Activated naive CD8-positive, alpha-beta T cell treated with anti-CD3 and anti-CD28 coated beads, Interleukin-2, amount 50 U/mL, for 16 hours (primary cell): ENCODE measurements at places on chromosomes 11 and 22.

DNA sequence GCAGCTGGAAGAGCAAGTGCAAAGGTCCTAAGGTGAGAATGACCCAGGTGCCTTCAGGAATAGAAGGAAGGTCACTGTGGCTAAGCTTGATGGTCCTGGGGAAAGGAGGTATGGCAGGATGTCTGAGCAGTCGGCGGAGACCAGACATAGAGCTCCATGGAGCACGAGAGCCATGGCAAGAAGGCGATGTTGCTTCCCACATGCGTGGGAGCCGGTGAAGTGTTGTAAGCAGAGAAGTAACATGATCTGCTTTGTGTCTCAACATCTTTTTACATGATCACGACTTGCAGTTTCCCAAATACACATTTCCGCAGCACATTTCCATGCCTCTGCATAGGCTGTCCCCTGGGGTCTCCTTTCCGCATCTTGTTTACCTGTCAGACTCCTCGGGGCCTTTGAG, 231.9 kb downstream of the KIRREL3 start:
- no peak for DNase-seq

DNA sequence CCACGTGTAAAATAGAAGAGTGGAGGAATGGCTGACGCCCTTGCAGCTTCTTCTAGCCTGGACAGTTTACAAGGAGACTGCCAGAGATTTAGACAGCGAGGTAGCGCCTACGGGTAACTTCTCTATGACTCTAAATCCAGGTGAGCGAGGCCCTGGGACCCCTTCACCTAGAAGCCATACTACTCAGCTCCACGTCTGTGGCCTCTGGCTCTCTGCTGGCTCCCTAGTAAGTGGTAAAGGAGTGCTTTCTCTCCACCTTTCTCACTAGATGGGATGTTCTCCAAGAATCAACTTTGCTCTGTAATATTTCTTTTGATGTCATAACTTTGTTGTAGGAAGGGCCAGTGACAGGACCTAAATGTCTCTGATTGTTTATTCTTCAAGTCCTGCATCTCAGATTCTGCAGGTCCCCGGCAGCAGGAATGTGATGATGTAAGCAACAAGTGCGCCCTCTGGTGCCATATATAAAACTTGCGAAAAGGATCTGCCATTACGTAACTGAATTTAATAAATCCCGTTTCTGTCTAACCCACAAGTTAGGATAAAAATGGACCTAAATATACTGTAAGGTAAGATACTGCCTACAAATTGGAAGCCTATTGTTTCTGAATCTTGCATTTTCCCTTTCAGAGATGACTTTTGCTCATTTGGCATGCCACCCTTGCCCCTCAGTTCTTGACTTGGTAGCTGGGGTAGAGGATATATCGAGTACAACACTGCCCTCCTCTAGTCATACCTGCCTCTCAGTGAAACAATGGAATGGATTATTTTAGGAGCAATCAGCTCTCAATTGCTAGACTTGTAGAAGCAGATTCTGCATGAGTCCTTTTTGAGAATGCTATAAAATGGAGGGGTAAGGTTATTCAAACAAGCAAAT, 11.0 kb upstream of the PTPN5 start:
- DNase-seq, result no peak

- no peak for DNase-seq
Measured at GRCh38 chr11:85721191-85721590, 35.2 kb upstream of the CCDC89 start.

DNA sequence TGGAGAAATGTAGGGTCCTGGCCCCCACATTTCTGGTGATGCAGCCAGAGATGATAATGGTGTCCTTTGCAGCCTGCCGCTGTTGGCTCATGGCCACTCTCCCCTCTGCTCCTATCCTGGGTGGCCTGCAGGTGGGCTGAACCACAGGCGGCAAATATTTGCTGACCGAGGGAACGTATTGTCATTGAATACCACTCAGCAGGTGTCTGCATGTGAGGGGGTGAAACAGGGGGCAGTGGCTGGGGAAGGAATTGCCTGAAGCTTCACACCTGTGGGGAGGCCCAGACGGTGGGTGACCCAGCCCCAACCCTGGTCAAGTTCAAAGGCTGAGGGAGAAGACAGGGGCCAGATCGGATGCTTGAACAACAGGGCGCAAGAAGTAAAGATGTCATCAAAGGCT, 73.3 kb upstream of the WNT11 start:
- DNase-seq, result no peak

DNA sequence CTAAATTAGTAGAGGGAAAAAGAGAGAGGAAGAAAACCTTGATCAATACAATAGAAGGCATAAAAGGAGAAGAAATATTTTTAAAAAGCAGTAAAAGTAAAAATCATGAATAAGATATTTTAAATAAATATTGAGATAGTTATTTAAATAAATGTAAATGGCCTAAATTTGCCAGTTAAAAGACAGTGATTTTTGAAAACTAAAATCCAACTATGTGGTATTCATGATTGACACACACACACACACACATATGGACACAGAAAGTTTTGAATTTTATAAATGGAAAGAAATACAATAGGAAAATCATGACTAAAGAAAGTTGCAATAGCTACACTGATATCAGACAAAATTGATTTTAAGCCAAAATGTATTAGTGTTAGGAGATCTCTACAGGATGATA, 313.1 kb downstream of the TBC1D22A start:
- no peak for DNase-seq

DNA sequence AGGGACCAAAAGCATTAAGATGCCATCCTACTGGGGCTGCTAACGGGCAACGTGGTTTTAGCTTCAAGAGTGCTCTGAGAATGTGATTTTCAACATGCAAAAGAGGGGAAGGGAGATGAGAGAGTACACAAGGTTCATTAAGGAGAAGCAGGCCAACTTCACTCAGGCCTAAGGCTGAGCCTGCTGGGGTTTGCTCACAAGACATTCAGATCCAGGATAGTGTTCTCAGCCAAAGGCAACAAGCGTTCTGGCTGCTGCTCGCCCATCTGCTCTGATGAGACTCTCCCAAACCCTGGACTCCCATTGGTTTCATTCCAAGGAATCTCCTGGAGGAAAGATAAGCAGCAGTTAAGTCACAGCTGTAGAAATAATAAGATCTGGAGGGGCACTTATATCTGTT, 23.6 kb upstream of the UPB1 start:
- DNase-seq, result no peak

- DNase-seq, result no peak
Measured at GRCh38 chr11:19173004-19173689, 28.6 kb downstream of the CSRP3 start.

DNA sequence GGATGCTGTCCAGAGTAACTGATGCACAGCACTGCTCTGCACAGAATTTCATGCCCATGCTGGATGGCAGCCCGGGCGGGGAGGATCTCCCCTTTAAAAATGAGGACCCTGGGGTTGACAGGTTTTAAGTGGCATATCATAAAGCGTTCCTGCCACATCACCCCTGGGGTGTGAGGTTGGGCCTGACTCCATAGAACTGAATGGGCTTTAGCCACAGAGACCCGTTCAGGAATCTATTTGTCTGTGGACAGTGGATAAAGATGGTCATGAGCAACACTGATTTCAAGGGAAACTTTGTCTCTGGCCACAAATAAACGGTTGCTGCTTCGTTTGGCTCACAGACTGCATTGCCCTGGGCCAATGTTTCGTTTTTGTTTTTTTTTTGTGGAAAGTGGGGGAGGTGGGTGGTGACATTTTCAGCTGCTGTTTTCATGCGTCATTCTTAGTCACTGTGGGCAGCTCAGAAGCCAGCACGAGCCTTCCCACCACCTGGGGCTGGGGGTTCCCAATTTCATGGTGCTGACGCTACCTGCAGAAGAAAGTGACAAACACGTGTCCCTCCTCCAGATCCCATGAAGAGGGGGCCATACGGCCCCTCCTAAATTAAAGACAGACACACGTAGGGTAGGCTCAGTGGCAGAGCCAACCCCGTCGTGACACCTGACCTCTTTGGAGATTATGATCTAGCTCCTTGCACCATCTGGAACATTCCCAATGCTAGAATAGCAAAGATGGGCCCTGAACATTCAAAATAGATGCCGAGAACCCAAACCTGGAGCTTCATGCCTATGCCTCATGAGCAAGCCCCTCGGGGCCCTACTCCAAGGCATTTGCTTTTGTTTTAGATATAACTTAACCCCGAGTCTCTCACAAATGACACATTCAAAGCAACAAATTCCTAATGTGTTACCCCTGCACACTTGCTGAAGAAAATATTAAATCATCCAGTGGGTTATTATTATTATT, 54.8 kb upstream of the PHF21B start:
- DNase-seq, result peak; percentile 6

GRCh38 chr22:35590634-35591295, 26.4 kb downstream of the MB start:
- no peak for DNase-seq

DNA sequence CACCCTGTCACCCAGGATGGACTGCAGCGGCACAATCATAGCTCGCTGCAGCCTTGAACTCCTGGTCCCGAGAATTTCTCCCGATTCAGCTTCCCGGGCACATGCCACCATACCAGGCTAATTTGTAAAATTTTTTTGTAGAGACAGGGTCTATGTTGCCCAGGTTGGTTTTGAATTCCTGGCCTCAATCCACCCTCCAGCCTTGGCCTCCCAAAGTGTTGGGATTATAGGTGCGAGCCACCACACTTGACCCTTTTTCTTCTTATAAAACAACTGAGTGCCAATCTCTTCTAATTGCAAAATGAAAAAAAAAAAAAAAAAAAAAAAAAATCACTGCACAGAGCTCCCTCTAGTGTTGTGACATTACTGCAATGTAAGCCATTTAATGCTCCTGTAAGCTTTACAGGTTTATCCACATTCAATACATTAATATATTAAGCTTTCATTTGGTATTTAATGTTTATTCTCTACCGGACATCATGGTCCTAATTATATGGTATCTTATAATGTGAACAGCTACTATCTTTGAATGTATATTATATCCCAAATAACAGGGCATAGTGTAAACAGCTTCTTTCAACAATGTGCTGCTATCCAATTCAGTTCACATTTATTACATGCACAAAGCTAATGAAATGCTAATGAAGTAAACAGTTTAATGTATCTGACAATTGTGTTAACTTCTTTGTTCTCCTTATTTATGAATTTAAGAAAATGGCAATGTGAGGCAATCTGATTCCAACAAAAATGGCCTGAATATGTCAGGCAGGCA, 44.6 kb downstream of the COPB1 start:
- DNase-seq, result no peak

DNA sequence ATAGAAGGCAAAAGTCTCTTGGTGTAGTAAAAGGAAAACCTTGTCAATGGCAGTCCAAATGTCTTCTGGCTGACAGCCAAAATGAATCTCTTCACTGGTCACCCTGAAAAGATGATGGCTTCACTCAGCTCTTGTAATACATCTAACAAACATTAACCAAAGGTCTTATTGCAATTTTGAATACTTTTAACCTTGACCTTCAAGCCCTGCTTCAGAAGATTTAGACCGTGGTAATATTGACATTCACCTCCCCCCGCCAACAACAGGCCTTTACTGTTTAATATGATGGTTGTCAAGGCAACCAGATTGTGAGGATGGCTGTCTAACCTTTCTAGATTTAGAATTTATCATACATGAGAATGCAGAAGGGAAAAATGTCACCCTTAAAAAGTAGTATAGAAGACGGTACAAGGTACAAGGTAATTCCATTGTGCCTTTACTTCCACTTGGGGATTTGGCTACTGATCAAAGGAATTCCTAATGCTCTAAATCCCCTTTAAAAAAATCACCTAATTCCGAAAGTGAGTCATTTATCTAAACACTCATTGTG, 342.3 kb downstream of the LARGE1 start:
- DNase-seq, result no peak

GRCh38 chr22:30423301-30423958, 2.1 kb upstream of the MTFP1 start:
- peak; percentile 20 for DNase-seq

DNA sequence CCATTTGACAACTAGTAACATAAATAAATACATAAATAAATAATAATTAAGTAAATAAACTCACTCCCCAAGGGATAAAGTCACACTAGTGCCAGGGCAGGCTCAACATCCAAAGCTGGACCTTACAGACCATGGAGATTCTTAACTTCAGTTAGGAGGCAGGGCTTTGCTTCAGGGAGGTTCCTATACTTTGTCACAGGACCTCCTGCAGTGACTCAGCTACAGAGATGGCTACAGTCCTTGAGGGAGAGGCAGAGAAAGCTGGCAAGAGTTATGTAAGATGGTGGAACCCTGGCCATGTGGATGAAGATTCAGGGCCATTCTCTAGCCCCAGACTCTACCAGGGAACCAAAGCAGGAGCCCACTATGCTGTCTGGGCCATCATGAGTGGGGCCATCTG, 74.1 kb upstream of the CADM1 start:
- no peak for DNase-seq

DNA sequence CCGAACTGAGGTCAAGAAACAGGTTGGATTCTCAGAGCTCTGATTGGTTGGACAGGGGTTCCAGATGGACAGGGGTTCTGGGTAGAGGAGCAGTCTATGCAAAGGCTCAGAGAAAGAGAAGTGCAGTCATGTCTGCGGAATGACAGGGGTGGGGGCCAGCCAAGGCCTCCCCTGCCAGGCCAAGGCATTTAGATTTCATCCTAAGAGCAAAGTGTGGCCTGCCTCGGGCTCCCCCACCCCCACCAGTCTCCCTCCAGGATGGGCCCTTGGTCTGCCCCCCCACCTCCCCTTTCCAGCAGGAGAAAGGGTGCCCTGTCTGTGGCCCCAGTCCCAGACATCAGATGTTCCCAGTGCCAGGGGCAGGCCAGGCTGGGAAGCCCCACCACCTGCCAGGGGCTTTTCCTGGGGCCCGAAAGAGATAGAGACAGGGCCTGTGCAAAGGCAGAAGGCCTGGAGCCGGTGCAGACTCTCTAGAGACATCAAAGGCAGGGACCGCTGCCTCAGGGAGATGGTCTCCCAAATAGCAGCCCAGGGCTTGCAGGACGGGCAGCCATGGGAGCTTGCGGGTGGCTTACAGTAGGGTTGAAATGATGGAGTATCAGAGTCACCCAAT, 9.4 kb downstream of the SUSD2 start:
- no peak for DNase-seq

DNA sequence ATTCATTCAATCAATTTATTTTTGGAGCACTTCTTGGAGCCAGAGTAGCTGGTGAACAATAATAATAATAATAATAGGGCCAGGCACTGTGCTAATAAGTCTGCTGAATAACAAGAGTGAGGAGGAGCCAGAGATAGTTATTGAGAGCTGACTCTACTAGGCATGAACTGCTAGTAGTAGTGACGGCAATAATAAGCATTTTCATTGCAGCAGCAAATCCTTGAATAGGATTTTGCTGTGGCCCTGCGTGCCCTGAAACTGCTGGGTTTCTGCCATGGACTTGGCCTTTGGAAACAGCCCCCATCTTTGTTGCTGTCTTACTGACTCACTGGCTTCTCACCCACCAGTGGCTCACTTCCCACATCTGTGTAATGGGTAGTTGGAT, 545.9 kb downstream of the MIAT start:
- DNase-seq, result no peak

- no peak for DNase-seq
Measured at GRCh38 chr11:122922893-122923292, 40.3 kb downstream of the JHY start.

GRCh38 chr22:37716708-37717107, 19.9 kb downstream of the TRIOBP start:
- DNase-seq, result no peak

GRCh38 chr22:30866216-30866615, 102.4 kb downstream of the MORC2 start:
- no peak for DNase-seq
